ENCODE measurements at places on chromosomes 16 and 17.

DNA sequence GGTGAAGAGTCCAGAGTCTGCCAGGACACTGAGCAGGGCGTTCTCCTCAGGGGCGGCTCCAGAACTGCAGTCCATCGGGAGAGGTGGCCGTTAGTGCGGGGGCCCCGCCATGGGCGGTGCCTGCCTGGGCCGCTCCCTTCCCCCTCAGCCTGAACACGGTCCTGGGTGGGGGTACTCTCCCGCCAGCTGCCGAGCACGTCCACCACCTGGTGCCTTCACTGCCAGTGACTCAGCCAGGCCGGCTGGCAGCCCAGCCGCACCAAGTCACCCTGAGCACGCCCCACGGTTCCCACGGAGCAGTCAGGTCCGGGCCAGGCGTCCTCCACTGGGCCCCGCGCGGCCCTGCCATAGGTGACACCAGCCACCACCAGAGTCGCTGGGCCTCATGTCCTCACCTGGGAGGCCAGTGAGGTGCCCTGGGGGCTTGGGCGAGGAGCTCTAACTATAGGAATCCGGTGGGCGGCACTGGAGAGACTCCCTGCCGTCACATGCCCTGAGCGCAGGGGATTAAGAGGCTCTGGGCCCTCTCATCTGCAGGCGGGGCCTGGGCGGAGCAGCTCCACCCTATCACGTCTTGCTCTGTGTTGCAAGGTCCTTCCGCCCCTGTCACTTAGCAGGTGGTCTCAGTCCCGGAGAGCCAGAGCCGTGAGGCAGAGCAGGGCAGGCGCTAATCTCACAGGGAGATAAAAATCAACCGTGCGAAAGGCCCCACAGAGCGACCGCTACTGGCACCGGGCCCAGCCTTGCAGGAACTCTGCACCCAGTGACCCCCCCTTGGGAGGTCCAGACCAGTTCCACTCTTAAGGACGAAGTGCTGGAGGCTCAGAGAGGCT lies 14.3 kb downstream of the PIEZO1 start:
- peak; percentile 65 for DNase-seq

GRCh38 chr16:65409510-65409909 lies 287.6 kb upstream of the CDH11 start:
- no peak for DNase-seq

- peak; percentile 58 for DNase-seq
Measured at GRCh38 chr17:81995463-81996231, 18.2 kb downstream of the ASPSCR1 start.

DNA sequence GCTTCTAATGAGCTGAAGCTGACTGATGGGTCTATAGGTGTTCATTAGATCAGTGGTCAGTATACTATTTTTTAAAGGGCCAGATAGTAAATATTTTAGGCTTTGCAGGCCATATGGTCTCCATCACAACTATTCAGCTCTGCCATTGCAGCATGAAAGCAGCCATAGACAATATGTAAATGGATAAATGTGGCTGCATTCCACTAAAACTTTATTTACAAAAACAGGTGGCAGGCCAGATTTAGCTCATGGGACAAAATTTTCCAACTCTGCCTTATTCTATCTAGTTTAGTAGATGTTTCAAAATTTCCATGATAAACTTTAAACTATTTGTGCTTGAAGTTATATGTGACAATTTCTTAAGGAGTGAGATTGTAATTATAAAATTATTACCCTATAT lies 339.3 kb downstream of the ABCC12 start:
- no peak for DNase-seq

GRCh38 chr17:74429604-74430384 lies 2.1 kb upstream of the GPRC5C start:
- DNase-seq: no peak

DNA sequence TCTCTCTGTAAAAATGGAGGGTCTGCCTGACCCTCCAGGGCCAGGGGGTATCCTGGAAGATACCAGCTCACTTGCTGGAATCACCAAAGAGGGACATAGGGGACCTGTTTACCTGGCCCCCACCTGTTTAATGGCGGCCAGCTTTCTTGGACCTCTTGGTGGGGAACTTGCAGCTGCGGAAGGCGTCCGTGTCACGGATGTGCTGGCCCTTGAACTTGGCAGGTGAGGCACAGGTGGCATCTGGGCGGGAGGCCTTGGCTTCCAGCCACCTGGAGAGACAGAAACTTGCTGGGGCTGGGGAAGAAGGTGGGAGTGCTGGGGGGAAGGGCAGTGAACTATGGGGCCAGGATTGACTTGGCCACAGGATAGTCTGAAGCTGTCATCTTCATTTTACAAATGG lies 3.5 kb downstream of the CHAD start:
- DNase-seq: no peak

GRCh38 chr16:273547-274421 lies 2.0 kb downstream of the RGS11 start:
- DNase-seq: no peak

- no peak for DNase-seq
Measured at GRCh38 chr16:69855592-69855991, 93.5 kb downstream of the WWP2 start.

DNA sequence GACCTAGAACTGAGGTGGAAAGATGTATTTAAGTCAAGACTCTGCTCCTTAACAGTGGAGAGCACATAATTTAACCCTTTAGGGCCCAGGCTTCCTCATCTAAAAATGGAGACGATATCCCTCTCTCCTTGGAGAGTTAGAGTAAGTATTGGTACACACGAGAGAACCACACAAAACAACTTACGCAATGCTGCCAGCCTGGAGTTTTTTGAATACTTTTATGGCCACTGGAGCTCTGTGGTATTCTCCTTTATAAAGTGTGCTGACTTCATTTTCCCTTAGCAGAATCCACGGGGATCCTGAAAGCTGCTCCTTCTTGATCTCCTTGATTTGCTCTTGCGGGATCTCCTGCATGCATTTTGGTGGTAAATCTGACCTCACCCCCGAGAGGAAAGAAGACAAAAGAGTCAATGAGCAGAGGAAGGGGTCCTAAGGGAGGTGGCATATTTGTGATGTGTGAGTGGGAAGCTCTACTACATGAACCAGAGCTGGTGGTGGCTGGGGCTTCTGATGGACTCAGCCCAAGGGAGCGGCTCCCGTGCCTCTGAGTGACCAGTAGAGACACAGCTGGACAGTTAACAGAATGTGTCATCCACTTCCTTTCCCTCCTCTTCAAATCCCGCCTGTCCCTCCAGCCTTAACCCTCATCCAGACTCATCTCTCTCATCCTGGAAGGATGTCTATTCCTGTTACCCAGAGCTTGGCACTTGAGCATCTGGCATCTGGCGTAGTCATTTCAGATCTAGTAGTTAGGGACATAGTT lies 9.4 kb downstream of the MLKL start:
- DNase-seq: no peak

- no peak for DNase-seq
Measured at GRCh38 chr17:33040461-33040860, 48.8 kb downstream of the SPACA3 start.

- DNase-seq: peak; percentile 19
Measured at GRCh38 chr16:27318392-27319256, 4.8 kb downstream of the IL4R start.

- no peak for DNase-seq
Measured at GRCh38 chr17:50288306-50288705, 14.0 kb downstream of the TMEM92 start.

DNA sequence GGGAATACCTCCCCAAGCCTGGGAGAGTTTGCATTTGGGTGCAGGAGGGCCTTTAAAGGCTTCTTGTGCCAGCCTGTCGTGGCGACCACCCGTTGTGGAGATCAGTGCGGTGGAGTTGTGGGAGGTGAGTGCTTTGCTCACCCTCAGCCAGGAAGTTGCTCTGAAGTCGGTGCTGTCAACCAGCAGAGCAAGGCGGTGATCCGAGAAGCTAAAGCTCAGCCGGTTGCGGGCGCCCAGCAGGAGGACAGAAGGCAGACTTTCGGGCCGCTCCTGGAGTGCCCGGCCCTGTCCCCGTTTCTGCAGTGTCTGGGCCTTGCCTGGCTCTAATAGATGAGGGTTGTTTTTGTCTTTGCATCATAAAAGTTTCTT lies 1.4 kb downstream of the UBE2I start:
- DNase-seq: no peak

GRCh38 chr16:79316004-79316458 lies 284.5 kb downstream of the MAF start:
- no peak for DNase-seq

DNA sequence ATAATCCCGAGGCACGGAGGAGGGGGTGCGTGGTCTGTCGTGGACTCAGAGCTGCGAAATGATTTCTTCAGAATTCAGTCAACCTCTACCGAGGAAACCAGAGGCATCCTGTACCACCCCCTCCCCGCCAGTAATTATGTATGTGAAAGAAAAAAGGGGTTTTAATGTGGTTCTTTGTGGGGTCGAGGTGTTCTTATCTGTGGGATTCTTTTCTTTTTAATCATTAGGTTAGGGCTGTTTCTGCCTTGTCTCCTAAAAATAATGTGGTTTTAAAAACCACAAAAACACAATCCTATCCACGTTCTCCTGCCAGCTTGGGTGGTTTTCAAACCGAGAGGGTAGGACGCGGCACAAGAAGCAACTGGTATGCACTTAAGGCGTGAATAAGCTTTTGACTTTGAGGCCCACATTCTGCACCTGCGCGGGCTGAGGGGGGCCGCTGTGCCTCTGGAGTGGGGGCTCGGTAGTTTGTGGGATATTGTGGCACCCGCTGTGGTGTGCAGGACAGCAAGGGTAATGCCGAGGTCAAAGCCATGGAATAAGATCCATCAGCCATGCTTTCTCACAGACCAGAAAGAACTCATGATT lies 1.0 kb downstream of the SLC47A1 start:
- no peak for DNase-seq

- DNase-seq: no peak
Measured at GRCh38 chr17:51275381-51275780, 15.0 kb downstream of the UTP18 start.

DNA sequence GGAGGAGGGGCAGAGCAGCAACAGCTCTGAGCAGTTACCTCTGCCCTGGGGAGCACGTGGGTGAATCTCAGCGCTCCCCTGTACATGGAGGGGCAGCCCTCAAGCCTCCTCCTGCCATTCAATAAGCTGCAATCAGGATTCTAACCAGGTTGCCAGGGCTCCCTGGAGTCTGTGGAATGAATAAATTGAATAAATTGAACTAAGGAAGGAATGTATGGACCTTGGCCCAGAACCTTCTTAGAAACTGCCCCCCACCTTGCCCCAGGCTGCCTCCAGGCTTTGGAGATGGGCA lies 1.6 kb upstream of the CDH16 start:
- no peak for DNase-seq

DNA sequence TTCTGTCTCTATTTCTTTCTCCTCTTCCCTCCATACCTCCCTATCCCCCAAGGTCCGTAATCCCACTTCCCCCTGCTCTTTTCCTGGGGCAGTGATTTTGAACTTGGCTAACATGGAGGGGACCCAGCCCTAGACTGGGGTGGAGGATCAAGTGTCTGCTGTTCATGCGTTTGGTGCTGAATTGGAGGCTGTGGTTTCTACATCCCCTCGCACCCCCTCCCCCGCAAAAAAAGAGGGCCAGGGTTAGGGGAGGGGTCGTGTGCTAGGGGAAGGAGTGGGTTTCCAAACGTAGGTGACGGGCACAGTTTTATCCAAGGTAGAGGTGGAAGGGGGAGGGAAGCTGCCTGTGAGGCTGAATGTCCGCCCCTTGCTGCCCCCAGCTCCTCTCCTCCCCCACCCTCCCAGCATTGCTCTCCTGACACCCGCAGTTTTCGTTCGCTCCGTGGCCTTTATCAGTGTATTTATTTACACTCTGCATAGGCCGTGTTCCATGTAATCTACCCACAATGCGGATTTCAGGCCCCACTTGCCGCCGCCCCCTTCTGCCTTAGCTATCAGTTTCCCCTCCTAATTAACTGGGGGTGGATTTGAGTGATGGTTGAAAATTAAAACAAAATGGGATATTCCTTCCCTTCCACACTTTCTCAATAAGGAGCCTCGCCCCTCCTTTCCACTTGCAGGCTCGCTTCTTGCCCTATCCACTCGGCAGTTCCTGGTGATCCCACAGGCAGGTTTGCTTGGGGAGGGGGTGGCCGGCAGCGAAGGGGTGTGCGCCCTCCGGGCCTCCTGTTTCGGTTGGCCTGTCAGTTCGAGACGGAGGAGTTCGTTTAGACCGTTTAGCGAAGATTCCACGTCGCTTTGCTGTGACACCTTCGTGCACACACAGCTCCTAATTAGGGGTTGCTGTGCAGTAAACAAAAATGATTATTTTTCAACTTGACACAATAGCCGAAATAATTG lies 2.0 kb downstream of the GNAO1 start:
- DNase-seq: peak; percentile 34

DNA sequence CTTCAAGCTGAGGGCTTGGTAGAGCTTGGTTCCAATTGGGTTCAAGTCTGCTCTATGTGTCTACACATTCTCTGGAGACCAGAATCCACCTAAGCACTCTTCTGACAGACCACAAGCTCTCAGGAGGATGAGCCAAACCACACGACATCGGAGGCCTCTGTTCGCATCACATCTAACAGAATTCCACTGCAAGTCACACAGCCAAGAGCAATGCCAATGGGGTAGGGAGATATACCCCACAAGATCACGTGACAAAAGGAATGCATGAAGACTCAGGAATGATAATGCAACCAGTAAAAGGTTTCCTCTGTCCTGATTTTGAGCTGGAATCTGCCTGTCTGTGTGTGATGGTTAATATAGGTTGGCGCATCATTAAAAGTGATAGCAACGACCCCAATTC lies 46.6 kb upstream of the RPL38 start:
- DNase-seq: no peak

GRCh38 chr17:13756763-13757162 lies 155.0 kb upstream of the HS3ST3A1 start:
- no peak for DNase-seq

- no peak for DNase-seq
Measured at GRCh38 chr17:38685491-38685890, 10.7 kb upstream of the EPOP start.

- DNase-seq: no peak
Measured at GRCh38 chr17:33814852-33815251, 440.2 kb upstream of the CCL2 start.

DNA sequence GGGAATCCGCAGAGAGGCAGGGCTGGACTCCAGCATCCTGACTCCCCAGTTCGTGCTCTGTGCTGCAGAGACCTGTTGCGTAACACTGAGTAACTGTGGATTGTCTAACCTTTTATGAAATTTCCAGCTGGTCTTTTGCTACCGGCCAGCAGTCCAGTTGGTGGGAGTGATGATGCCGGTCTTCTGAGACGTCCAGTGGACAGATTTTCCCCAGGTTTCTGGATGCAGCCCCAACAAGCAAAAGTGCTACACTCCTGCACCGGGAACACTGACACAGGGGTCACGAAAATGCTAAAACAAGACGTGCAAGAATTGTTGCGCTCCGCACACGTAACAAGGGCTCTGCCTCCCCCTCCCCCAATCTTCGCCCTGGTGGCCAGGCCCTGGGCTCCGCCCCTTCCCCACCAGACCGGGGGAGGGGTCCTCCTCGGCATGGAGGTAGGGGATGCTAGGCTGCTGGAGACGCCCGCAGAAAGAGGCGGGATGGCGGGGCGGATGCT lies 701 bp upstream of the MRC2 start:
- peak; percentile 84 for DNase-seq

DNA sequence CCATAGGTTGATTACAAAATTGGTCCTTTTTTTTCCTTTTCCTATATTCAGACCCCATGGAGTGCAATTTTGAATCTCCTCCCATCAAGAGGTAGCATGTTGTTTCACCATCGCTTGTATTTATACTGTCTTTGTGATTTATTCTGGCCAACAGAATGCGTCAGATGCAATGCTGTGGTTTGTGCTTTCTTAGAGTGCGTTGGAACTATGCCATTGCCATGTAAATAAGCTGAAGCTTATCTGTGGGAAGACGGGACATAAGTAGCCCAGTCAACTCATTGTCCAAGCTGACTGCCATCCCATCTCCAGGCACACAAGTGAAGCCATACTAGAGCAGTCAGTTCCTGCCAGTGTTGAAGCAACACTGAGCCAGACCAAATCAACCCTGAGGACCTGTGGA lies 1339.3 kb upstream of the GOT2 start:
- no peak for DNase-seq

GRCh38 chr16:79532785-79533184 lies 67.8 kb downstream of the MAF start:
- no peak for DNase-seq

All from WTC11 (cell line).